ENCODE measurements at places on chromosomes 6 and 20.
A peak's percentile ranks its signal among the peaks of the same experiment; 100 is the strongest.

DNA sequence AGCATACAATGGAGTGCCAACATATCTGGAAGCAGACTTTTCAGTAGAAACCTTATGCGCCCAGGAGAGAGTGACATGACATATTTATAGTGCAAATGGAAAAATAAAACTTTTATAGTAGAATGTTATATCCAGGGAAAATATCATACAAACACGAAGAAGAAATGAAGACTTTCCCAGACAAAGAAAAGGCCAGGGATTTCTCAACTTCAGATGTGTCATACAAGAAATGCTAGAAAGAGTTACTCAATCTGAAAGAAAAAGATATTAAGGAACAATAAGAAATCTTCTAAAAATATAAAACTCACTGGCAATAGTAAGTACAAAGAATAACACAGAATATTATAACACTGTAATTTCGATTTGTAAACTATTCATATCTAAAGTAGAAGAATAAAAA, 1269.3 kb downstream of the GRIK2 start:
- no peak overlapping the region for H3K4me3 ChIP-seq
- no peaks in the 10 kb centered on the region for H3K36me3 ChIP-seq
- DNase-seq = no peak
- H3K27me3 ChIP-seq = no peaks in the 10 kb centered on the region

DNA sequence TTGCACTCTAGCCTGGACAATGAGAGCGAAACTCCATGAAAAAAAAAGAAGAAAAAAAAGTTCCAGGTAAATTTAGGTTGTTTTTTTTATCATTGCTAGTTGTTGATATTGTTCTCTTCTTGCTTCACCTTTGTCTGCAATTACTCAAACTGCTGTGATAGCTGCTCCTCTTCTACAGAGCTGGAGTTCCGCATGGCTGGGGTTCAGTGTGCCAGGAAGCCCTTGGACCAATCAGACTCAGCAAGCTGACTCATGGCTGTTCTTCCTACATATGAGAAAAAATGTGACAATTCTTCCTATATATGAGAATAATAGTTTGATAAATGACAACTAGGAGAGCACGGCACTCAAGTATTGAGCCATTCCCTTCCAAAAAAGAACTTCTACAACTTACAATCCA, 28.4 kb downstream of the DPPA5 start:
- peaks cover 10% of the 10 kb centered on the region for H3K4me1 ChIP-seq
- H3K4me3 ChIP-seq = no peak overlapping the region
- H3K36me3 ChIP-seq = peaks cover 4% of the 10 kb centered on the region
- H3K27ac ChIP-seq = no peak overlapping the region

- DNase-seq = no peak
- H3K27me3 ChIP-seq = no peaks in the 10 kb centered on the region
- H3K36me3 ChIP-seq = peaks cover 32% of the 10 kb centered on the region
- no peak overlapping the region for H3K4me3 ChIP-seq
- H3K27ac ChIP-seq = no peak overlapping the region
Observed at GRCh38 chr6:75620381-75621304, 19.0 kb downstream of the SENP6 start.

- H3K27me3 ChIP-seq = peaks cover 2% of the 10 kb centered on the region
- no peak overlapping the region for H3K27ac ChIP-seq
- H3K36me3 ChIP-seq = no peaks in the 10 kb centered on the region
- DNase-seq = no peak
- peaks cover 12% of the 10 kb centered on the region for H3K4me1 ChIP-seq
Observed at GRCh38 chr6:158666628-158667359, 16.9 kb downstream of the SYTL3 start.

- peaks cover 12% of the 10 kb centered on the region for H3K4me1 ChIP-seq
- no peak for DNase-seq
- H3K36me3 ChIP-seq = peaks cover 72% of the 10 kb centered on the region
- no peak overlapping the region for H3K4me3 ChIP-seq
- no peaks in the 10 kb centered on the region for H3K27me3 ChIP-seq
- no peak overlapping the region for H3K27ac ChIP-seq
Observed at GRCh38 chr6:8088886-8089285, 13.5 kb downstream of the EEF1E1 start.

DNA sequence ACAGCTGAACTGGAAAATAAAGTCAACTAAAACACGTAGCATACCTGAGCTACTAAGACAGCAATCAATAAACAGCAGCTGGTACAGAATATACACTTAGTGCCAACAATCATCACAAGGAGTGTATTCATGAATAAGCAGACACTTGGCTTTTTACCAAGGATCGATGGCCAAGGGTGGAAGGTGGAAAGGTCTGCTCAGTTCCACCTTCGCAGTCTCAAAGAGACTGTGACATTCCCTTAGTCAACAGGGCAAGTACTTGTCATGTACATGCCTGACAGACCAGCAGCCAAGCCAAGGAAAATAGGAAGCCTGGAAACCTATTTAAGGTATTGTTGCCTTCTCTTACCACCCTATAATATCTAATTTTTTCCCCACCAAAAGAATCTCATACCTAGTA, 21.4 kb downstream of the HBS1L start:
- H3K36me3 ChIP-seq = peaks cover 28% of the 10 kb centered on the region
- H3K4me3 ChIP-seq = no peak overlapping the region
- no peaks in the 10 kb centered on the region for H3K27me3 ChIP-seq

GRCh38 chr6:100657678-100658330, 193.1 kb upstream of the SIM1 start:
- no peak overlapping the region for H3K4me3 ChIP-seq
- H3K27ac ChIP-seq = peak overlapping the region; percentile 63
- no peaks in the 10 kb centered on the region for H3K27me3 ChIP-seq

- peaks cover 21% of the 10 kb centered on the region for H3K27me3 ChIP-seq
- no peak for DNase-seq
- H3K36me3 ChIP-seq = no peaks in the 10 kb centered on the region
- no peak overlapping the region for H3K27ac ChIP-seq
Observed at GRCh38 chr6:45854149-45854742, 161.4 kb downstream of the CLIC5 start.

- H3K36me3 ChIP-seq = peaks cover 85% of the 10 kb centered on the region
- H3K4me3 ChIP-seq = no peak overlapping the region
- H3K27ac ChIP-seq = no peak overlapping the region
- no peak for DNase-seq
- H3K27me3 ChIP-seq = peaks cover 3% of the 10 kb centered on the region
Observed at GRCh38 chr6:345747-346385, 45.7 kb upstream of the IRF4 start.

DNA sequence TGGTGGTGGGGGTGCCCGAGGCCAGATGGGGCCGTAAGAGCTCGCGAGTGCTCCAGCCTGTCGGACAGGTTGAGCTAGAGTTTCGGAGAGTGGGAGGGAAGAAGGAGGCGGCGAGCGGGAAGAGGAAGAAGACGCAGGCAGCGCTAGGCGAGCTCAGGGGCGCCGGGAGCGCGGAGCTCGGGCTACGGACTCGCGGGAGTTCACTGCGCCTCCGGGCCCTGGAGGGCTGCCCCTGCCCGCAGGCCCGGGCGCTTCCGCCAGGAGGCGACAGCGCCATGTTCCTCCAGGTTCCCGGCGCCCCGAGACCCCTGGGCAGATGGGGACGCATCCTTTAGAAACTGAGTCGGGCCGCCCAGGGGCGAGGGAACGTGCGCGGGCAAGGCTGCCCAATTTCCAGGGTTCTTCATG, 984 bp downstream of the TFAP2C start:
- peak; percentile 85 for DNase-seq
- H3K4me3 ChIP-seq = peak overlapping the region; percentile 83
- H3K27ac ChIP-seq = no peak overlapping the region
- peaks cover 29% of the 10 kb centered on the region for H3K36me3 ChIP-seq
- peaks cover 51% of the 10 kb centered on the region for H3K4me1 ChIP-seq
- peaks cover 68% of the 10 kb centered on the region for H3K27me3 ChIP-seq

- no peak overlapping the region for H3K27ac ChIP-seq
- no peaks in the 10 kb centered on the region for H3K4me1 ChIP-seq
- no peak overlapping the region for H3K4me3 ChIP-seq
- H3K27me3 ChIP-seq = no peaks in the 10 kb centered on the region
Observed at GRCh38 chr6:88763160-88763559, 200.3 kb downstream of the RNGTT start.

DNA sequence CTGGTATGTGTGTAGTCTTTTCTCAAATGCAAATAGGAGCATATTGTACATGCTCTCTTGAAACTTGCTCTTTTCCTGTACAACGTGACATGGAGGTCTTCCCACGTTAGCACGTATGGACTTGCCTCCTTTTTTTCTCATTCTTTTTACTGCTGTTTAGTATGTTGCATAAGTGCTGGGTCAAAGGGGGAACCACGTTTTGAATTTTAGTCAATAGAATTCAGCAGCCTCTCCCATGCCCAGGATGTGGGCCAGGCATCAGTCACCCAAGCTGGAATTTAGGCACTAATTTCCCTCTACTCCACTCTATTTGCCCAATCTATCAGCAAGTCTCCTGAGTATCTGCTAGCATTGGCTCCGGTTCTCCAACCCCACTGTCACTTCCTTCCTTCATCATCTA, 41.5 kb upstream of the RNF24 start:
- H3K4me1 ChIP-seq = peaks cover 16% of the 10 kb centered on the region
- H3K27me3 ChIP-seq = no peaks in the 10 kb centered on the region

GRCh38 chr6:162538643-162539064, 188.9 kb downstream of the PRKN start:
- no peaks in the 10 kb centered on the region for H3K36me3 ChIP-seq
- no peak overlapping the region for H3K27ac ChIP-seq
- DNase-seq = no peak
- no peak overlapping the region for H3K4me3 ChIP-seq
- H3K27me3 ChIP-seq = no peaks in the 10 kb centered on the region
- peaks cover 9% of the 10 kb centered on the region for H3K4me1 ChIP-seq
